ENCODE measurements at places on chromosomes 13 and 19.

- DNase-seq: no peak
These were observed 29.7 kb upstream of the KL start for GRCh38 chr13:32986552-32986951.

- no peak for DNase-seq
These were observed 22.9 kb downstream of the CYP4F2 start for GRCh38 chr19:15874821-15875474.

DNA sequence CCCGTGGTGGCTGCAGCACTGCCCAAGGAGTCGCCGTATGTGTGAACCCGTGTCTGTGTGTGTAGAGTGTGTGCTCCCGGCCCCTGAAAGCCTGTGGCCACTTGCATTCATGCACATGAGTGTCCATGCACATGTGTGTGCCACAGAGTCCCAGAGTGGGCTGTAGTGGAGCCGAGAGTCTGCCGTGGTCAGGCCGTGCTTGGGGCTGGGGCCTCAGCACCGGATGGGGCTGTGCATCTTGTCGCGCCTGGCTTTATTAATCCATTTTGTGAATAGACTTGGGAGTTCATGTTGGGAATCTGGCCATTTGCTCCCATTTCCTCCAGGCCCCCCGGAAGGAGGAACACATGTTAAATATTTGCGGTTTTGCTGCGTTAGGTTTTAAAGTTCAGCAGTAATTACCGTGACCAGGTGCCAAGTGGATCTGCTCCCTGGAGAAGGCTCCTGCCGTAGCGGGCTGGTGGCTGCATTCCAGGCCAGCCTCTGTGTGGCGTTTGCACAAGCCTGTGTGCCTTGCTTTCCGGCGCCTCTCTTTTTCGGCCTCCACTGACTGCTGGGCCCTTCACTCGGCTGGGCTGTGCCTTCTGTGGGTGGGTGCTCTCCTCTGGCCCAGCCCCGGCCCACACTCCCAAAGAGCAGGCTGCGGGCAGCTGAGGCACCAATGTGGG, 69.2 kb upstream of the KCTD15 start:
- DNase-seq: no peak

DNA sequence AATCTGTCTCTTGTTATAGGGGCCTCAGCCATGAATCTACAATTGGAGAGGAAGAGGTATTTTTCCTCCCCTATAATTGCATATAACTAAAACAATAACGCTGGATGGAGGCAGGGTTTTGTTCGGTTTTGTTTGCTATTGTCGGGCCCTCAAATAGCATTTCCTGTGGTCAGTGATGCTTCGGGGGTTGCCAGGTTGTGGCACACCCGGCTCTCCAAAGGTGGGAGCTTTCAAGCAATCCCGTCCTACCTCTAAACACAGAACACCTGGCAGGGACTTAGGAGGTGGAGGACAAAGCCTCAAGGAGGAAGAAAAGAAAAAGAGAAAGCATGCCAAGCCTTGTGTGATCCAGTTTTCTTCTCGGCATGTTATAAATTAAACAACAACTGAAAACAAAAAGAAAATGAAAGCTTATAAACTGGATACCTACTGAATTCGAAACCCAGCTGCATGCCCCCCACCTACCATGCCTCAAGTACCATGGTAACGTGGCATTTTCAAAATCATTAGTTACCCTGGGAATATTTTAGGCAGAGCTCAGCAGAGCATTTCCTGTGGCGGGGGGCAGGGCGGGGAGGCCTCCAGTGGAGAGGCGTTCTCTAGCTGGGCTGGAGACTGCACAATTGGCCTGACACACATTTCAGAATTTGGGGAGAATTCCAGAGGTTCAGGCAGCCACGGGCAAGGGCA, 213.8 kb downstream of the DCLK1 start:
- DNase-seq: no peak

- no peak for DNase-seq
These were observed 725.2 kb upstream of the SLITRK1 start for GRCh38 chr13:84607261-84608013.

DNA sequence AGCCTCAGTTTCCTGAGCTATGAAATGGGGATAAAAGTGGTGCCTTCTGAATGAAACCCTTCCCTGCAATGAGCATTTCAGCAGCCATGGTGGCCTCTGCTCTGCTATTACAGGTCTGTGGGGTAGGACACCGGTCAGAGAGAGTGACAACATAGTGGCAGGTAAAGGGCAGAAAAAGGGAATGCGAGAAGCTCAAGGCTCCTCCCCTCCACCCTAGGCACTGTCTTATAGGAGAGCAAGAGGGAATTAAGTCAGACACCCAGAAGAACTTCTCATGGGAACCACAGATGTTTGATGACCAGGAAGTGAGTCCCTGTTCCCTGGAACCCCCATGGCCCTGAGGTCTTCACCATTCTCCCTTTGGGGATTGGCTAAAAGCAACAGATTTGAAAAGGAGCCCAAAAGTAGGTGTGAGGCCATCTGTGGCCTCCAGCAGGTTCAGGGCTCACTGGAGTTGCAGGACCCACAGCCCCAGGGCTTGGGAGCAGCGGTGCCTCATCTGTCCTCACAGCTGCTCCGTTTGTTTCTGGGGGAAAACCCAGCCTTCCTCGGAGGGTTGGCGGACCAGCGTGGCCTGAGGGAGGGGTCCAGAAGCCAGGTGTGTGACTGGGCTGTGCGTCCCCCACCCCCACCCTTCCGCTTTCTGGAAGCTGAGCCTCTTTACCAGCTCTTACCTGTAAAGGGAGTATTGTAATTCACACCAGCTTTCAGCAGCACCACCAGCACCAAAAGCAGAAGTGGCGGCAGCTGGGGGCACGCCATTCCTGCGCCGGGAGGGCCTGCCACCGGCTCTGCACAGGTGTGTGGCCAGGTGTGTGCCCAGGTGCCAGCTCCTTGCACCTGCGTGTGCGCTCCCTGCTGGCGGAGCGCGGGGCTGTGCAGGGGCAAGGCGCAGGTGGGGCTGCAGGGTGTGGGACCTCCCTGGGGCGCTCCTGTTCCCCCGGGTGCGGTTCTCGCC, 19.4 kb downstream of the IQCN start:
- no peak for DNase-seq

DNA sequence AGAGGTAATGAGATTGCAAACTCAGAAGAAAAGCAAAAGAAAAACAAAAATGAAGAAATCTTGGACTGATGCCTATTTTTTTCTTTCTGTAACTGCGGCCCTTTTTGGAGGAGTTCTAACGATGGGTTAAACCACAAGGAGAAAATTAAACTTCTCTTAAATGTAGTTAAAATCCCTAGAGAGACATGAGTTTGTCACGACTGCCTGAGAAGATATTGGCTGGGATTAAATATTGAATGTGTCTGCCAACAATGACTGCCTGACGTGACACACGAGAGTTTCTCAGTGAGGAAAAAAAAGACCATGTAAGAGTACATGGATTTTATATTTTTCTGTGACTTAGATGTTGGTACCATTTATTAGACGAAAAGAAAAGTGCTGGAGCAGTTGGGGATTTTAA, 1013.4 kb downstream of the PCDH9 start:
- DNase-seq: no peak

- DNase-seq: no peak
These were observed 3.9 kb downstream of the UPF3A start for GRCh38 chr13:114285166-114285808.

GRCh38 chr13:73403355-73404120, 344.7 kb downstream of the KLF5 start:
- DNase-seq: no peak

DNA sequence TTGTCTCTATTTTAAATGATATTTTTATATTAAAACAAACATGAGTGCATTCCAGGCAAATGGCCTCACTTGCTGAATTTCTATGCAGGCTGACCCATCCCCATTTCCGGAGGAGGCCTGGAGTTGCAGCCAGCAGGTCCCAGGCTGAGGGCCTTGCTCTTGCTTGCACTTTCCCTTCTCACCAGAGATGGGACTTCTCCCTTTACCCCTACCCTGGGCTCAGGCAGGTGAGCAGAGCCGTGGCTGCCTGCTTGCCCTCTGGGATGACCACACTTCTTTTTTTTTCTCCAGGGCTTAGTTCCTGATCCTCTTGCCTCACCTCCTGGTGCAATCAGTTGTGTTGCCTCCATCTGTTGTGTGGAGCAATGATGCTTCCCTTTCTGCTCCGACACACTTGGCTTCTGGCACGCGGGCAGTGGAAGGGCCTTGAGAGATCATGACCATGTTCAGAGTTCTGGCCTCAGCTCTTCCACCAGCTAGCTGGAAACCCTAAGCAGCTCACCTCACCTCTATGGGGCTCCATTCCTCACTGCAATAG, 11.1 kb upstream of the OLFM4 start:
- DNase-seq: no peak

DNA sequence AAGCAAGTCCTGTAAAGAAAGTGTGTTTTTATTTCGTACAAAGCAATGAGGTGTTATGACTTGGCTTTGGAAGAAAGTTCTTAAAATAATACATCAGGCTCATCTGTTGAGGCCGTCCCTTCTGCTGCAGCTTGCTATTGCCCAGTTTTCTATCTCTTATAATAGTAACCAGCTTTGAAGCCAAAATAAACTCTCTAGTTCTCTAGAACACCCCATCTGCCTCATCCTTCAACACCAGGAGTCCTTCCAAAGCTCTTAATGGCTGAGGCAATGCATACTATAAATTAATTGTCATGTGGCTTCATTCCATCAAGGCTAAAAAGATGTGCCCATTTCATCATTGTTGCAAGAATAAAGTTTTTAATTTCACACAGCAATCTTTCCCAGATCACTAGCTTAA, 49.4 kb upstream of the IPO5 start:
- no peak for DNase-seq

- no peak for DNase-seq
These were observed 52.2 kb downstream of the SPATA13 start for GRCh38 chr13:24212674-24213073.

GRCh38 chr13:27336014-27336673, 65.5 kb downstream of the RASL11A start:
- DNase-seq: no peak

DNA sequence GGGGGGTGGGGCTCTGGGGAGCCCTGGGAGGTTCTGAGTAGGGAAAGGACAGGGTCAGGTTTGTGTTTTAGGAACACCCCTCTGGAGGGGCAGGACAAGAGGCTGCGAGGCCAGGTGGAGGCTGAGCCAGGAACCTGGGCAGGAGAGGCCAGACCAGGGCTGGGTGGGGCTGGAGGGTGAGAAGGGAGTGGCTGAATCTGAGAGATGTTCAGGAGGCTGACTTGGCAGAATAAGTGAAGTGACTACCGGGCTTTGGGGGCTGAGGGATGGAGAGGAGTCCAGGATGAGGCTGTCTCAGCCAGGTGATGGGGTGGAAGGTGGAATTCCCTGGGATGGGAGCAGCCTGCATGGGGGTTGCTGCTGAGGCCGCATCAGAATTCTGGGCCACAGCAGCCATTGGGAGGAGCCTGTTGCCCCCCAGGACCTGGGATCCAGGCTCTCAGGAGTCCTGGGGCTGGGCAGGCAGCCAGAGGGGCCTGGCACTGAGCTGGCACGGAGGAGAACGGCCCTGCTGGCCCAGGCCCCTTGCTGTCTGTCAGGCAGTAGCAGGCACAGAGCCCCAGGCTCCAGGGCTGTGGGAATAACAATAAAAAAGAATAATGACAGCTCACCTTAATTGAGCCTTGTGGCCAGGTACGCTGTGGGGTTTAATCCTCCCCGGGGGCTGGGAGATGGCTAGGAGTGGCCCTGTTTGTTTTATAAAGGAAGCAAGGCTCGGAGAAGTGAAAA, 3.3 kb downstream of the PPP5C start:
- DNase-seq: no peak

DNA sequence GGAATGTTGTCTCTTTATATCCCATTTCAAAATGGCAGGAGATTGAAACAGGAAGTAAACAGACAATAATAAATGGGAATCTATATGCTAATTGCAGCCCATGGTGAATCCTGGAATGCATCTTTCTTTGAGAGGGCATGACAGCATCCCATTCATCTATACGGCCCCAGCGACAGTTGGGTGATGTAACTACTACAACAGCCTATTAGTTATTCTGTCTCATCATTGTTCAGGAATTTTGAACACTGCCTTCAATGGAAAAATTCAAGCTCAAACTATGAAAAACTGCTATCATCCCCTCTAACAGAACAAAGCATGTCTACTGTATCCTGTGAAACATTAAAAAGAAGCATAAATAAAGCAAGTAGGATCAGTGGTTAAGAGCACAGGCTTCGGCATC, 262.1 kb downstream of the DCT start:
- no peak for DNase-seq

- DNase-seq: no peak
These were observed 14.4 kb downstream of the ATP4B start for GRCh38 chr13:113643593-113643992.

DNA sequence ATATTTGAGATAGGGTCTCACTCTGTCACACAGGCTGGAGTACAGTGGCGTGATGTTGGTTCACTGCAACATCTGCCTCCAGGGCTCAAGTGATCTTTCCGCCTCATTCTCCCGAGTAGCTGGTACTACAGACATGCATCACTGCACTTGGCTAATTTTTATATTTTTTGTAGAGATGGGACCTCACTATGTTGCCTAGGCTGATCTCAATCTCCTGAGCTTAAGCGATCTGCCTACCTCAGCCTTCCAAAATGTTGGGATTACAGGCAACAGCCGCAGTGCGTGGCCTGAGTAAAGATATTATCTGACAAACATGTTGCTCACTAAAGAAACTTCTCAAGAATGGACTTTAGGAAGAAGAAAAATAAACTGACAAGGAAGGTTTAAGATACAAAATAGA, 125.4 kb upstream of the ABCC4 start:
- no peak for DNase-seq

- DNase-seq: no peak
These were observed 4.1 kb downstream of the SLC46A3 start for GRCh38 chr13:28714651-28715050.

- DNase-seq: no peak
These were observed 853 bp upstream of the CACNA1A start for GRCh38 chr19:13507053-13507611.

All from stimulated activated CD4-positive, alpha-beta T cell treated with anti-CD3 and anti-CD28 coated beads, TNF-alpha, amount 100 ng/mL, for 1 hour (primary cell).